Cortex of kidney (tissue), 1 donor: ENCODE measurements at places on chromosomes 13 and 19.

GRCh38 chr19:13118424-13119193 lies 545 bp downstream of the NACC1 start:
- DNase-seq, result no peak

GRCh38 chr13:46855166-46855565 lies 41.7 kb downstream of the HTR2A start:
- no peak for DNase-seq

GRCh38 chr13:30862707-30863106 lies 43.4 kb upstream of the MEDAG start:
- no peak for DNase-seq

DNA sequence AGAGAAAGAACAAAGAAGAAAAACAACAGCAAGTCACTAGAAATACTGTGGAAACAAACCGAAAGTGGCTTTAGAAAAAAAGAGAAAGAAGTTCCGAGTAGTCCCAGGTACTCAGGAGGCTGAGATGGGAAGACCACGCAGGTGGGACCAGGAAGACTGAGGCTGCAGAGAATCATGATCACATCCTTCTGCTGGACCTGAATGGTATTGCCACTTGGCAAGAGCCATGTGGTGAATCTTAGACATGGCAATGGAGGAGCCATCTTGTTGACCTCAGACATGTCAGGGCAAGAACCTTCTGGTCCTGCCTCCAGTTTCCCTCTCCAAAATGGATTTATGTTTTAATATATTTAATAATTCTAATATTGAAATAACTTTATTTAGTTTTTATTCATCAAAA lies 37.4 kb upstream of the ZNF724 start:
- no peak for DNase-seq

DNA sequence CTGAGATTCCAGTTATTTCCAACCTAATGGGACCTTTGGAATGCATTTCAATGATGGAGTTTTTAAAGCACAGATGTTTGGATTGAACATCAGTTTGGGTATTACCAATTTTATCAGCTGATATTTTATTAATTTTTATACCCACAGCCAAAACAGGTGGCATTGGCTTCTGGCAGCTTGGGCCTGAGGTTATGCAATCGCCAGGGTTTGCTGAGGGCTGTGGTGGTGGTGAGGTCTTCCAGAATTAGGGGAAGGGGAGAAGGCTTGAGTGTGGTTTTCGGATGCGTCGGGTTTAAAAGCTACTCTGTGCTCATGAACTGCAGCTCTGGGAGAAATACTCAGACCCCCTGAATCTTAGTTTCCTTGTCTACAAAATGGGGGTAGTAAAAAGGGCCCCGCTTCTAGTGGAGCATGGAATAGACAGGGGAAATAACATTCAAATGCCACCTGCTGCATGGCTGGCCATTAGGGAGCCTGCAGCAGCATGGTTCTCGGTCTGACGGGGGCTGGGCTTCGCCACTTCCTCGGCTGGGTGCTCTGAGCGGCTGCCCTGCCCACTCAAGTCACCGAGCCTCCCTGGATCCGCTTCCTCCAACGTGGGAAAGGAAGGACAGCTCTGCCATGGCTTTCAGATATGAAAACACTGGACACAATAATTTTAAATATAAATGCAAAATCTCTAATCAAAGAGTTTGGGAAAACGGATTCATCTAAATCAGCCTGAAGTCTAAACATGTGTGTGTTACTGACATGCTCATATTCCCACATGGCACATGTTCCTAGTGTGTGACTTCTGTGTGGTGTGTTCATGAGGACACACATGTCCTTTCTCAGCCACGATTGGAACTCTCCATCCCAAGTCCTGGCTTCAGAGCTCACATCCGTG lies 35.2 kb downstream of the ADPRHL1 start:
- no peak for DNase-seq

DNA sequence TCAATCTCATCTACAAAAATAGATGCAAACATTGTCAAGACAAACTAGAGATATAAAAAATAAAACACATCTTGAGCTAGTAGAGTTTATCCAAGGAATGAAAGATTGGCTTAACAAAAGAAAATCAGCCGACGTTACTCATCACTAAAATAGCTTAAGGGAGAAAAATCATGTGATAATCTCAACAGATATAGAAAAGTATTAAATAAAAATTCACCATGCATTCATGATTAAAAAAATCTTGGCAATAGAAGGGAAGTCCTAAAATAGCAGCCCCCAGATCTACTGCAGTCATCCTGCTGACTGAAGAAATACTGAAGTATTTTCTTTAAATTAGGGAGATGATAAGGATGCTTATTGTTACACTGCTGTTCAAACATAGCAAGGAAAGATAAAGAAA lies 12.6 kb upstream of the DCLK1 start:
- DNase-seq, result no peak

- no peak for DNase-seq
These were observed 113.2 kb downstream of the ESD start for GRCh38 chr13:46683676-46684260.

- no peak for DNase-seq
These were observed 14.0 kb downstream of the GRAMD1A start for GRCh38 chr19:35013820-35014754.

DNA sequence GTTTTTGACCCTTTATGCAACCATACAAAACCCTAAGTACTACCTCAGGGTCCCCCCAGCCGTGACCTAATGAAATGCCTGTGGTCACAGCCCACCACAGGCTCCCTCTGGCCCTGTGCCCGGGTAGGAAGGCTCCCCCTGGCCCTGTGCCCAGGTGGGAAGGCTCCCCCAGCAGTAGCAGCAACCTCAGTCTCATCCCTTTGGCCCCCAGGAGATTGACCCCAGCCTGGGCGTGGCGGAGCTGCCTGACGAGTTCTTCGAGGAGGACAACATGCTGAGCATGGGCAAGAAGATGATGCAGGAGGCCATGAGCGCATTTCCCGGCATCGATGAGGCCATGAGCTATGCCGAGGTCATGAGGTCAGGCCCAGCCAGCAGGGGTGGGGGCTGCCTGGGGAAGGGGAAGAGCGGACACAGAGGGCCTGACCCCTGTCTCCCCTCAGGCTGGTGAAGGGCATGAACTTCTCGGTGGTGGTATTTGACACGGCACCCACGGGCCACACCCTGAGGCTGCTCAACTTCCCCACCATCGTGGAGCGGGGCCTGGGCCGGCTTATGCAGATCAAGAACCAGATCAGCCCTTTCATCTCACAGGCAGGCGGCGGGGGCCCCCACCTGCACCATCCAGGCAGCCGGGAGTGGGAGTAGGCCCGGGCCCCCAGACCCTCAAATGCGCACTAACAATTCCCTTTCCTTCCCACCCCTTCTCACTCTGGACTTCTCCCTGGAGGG lies 6.3 kb upstream of the BEST2 start:
- no peak for DNase-seq

GRCh38 chr13:111872475-111873150 lies 194.3 kb upstream of the SOX1 start:
- no peak for DNase-seq
